ENCODE measurements at places on chromosomes 7 and 10. TPM values are rescaled to one million over a fixed set of nuclear protein-coding genes. Genes with fewer than 3 reads are reported as not detected.

DNA sequence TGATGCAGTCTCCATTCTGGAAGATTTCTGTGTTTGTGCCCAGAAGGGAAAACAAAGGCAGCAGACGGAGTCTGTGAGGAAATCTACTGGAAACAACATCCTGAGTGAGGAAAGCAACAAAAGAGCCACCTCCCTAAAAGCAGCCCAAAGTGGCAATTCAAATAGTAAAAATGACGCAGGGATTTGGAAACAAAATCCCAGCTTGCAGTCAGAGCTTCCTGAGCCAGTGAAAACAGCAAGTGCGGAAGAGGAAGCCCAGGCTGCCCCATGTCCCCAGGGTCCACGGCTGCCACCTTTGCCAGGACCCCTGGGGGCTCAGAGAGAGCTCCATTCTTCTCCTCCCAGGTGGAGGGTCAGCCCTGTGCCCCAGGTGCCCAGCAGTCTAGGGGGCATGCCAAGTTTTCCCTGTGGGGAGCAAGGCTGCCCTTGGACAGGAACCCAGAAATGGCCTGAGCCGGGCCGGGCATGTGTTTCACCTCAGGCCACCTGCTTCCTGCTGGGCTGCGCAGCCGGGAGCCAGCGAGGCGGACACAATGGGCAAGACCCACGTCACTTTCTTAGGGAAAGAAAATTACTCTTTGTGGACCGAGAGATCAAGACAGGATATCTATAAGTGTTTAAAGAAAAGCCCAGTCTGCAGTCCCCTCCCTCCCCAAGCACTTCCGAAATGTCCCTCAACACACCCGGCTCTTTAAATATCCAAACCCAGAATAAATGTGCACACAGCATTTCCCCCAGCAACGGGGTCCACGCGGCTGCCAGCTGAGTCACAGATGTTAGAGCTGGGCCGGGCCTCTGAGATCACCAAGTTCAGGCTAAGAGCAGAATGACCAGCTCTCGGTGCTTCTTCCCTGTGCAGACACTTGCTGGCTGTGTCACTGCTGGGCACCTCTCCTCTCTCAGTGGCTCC is 231.1 kb downstream of the ARHGAP12 start:
- DNase-seq = no peak

DNA sequence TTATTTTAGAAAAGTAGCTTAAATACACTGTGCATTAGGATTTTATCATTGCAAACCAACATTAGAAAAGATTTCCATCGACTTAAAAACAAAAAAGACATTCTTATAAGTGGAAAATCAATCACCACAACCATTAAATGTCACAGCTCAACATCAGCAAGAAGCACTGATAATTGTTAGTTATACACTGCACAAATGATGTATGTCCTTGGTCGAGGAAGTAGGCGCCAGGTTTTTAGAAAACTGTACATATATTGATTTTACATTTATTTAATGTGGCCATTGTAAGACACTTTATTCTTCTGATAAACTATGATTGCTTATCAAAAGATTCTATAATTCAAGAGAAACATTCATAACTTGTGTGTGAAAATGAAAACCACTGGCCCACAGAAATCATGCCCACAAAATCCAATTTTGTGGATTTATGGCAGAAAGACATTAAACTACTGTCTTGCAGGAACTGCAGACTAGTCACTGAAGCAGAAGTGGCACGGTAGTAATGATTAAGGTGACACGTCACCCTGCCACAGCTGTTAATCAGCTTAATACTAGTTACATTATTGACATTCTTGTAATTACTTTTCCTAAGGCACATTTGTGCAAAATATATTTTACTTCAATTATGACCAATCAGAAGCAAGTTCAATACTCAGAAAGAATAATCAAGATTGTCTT is 79.4 kb downstream of the VPS41 start:
- DNase-seq = no peak

DNA sequence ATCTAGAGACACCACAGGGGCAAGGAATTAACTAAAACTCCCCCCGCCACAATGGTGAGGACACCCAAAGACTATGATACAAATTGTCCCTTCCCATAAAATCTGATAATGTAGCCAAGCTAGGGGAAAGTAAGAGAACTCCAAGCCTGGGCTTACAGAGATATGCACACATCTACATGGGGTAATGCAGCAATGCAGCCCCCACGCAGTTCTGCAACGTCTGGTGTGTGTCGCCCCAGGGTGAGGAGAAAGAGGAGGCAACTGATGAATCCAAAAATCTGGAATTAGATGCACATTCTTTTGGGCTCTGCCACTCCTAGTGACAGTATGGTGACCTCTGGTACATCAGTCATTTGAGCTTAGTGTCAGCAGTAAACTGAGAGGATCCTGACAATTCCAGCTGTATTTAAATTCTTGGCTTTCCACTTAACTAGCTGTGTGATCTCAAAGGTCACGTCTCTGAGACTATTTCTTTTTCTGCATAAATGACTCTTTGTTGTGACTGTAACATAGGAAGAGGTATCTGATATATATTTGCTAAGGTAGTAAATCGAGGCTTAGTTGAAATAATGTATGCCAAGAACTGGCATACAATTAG is 51.5 kb downstream of the PIP4K2A start:
- DNase-seq = no peak

DNA sequence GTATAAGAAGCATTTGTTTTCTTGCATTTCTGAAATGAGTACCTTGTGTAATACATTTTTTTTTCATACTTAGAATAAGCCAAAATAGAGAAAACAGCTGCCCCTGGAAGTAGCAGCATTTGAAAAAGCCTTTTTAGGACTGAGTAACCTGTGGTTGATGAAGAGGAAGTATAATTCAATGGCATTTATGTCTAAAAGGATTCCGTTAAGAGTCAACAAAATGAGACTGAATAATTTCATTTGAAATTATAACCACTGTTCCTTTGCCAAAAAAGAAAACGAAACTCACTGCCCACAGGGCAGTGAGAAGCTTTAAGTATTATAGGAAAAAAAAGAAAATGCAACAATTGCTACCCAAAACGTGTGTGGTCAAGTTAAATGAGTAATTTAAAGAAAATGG is 705.6 kb upstream of the PHF14 start:
- no peak for DNase-seq

DNA sequence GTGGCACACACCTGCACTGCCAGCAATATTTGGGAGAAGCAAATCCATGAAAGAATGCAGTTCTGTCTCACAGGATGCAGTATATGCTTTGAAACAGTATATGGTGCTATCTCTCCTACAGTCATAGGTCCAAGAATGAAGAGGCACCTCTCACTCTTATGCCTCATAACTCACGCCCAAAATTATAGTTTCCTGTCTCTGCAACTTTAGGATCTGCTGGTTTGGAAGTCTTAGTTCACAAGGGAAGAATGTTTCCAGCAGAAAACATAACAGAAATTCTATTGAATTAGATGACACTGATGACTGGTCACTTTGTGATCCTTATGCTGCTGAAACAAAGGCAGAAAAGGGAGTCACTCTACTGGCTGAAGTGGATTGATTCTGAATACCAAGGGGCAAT is 5.7 kb downstream of the C10orf67 start:
- DNase-seq = no peak

DNA sequence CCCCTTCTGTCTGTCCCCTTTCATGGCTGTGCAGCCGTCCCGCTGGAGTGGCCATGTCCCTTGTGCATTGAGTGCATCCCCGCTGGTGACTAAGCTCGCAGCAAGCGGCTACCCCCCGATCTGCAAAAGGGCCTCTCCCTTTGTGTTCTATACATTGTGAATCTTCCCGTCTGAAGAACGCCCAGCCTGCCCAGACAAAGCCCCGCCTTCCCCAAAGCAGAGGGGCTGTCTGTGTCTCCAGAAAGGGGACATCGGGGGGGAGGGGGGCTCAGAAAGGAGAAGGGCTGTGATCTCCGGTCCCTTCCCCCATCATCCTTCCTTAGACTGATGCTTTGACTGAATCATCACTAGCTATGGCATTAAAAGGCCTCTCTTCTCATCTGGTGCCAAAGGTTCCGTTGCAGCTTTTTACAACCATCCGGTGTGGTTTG is 11.9 kb downstream of the NPTX2 start:
- DNase-seq = no peak

GRCh38 chr10:58951746-58952145 is 224.7 kb upstream of the PHYHIPL start:
- DNase-seq = no peak

The ZMIZ2 gene
- total RNA-seq = 69.0 TPM

The GRIFIN gene
- not detected for total RNA-seq

The OPN4 gene
- not detected for total RNA-seq
